Muscle of leg (tissue), 16 donors: ENCODE measurements at places on chromosomes 11 and 22. TPM values are rescaled to one million over a fixed set of nuclear protein-coding genes. Genes with fewer than 3 reads are reported as not detected.

Gene OR52E8
- not detected for total RNA-seq

Gene ACRV1
- not detected for total RNA-seq

Gene SMTNL1
- 143 TPM for total RNA-seq

Gene IFT27
- 23.3 TPM for total RNA-seq

Gene CRYBA4
- not detected for total RNA-seq

Gene TRIM66
- 3.8 TPM for total RNA-seq

Gene CEND1
- 0.04 TPM for total RNA-seq

Gene NRXN2
- 11.8 TPM for total RNA-seq

Gene BLID
- total RNA-seq: 1.2 TPM

Gene TUB
- total RNA-seq: 16.7 TPM

Gene GAL
- 0.40 TPM for total RNA-seq

Gene FIBIN
- total RNA-seq: 48.0 TPM

- H3K4me1 ChIP-seq: no peaks in the 10 kb centered on the region
- no peak overlapping the region for H3K27ac ChIP-seq
- H3K4me3 ChIP-seq: no peak overlapping the region
- H3K27me3 ChIP-seq: no peaks in the 10 kb centered on the region
- no peaks in the 10 kb centered on the region for H3K36me3 ChIP-seq
- DNase-seq: no peak
These were observed 108.5 kb downstream of the PHF21B start for GRCh38 chr22:44901301-44901700.

GRCh38 chr11:35174666-35175065 lies 35.7 kb downstream of the CD44 start:
- H3K27me3 ChIP-seq: no peaks in the 10 kb centered on the region
- DNase-seq: no peak
- H3K4me3 ChIP-seq: no peak overlapping the region
- peaks cover 32% of the 10 kb centered on the region for H3K36me3 ChIP-seq

GRCh38 chr11:125123947-125124617 lies 12.7 kb upstream of the TMEM218 start:
- peak overlapping the region; percentile 14 for H3K4me3 ChIP-seq
- no peak overlapping the region for H3K27ac ChIP-seq
- H3K4me1 ChIP-seq: peaks cover 7% of the 10 kb centered on the region

DNA sequence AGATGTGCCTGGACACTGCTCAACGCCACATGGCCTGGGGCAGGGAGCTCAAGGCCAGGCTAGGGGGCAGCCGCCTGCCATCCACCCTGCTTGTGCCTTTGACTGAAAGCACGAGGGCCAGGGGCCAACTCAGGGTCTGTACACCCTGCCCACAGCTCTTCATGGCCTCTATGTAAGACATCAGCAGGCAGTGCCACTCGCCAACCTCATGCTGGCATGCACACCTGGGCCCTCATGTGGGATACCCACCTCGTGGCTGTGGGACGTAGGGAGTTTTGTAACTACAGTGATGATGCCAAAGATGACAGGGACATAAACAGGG lies 25.6 kb downstream of the TBX1 start:
- H3K27me3 ChIP-seq: peaks cover 5% of the 10 kb centered on the region
- no peaks in the 10 kb centered on the region for H3K36me3 ChIP-seq
- no peak for DNase-seq
- H3K4me1 ChIP-seq: no peaks in the 10 kb centered on the region
- no peak overlapping the region for H3K27ac ChIP-seq

- no peak for DNase-seq
- no peaks in the 10 kb centered on the region for H3K4me1 ChIP-seq
- H3K4me3 ChIP-seq: no peak overlapping the region
- no peaks in the 10 kb centered on the region for H3K36me3 ChIP-seq
- H3K27ac ChIP-seq: no peak overlapping the region
- H3K27me3 ChIP-seq: no peaks in the 10 kb centered on the region
These were observed 771.5 kb downstream of the DLG2 start for GRCh38 chr11:84855508-84856245.

DNA sequence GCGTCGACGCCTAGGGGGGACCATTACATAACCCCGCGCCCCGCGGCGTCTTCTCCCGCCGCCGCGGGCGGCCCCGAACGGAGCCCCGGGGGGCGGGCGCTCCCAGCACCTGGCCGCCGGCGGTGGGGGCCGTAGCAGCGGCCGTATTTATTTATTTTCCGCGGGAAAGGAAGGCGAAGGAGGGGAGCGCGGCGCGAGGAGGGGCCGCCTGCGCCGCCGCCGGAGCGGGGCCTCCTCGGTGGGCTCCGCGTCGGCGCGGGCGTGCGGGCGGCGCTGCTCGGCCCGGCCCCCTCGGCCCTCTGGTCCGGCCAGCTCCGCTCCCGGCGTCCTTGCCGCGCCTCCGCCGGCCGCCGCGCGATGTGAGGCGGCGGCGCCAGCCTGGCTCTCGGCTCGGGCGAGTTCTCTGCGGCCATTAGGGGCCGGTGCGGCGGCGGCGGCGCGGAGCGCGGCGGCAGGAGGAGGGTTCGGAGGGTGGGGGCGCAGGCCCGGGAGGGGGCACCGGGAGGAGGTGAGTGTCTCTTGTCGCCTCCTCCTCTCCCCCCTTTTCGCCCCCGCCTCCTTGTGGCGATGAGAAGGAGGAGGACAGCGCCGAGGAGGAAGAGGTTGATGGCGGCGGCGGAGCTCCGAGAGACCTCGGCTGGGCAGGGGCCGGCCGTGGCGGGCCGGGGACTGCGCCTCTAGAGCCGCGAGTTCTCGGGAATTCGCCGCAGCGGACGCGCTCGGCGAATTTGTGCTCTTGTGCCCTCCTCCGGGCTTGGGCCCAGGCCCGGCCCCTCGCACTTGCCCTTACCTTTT lies at the start of gene EP300:
Gene EP300, plus strand, starts transcription at position 570 of the 795 bp plus-strand sequence. CDS start 413 bp downstream, outside the sequence.
- no peaks in the 10 kb centered on the region for H3K36me3 ChIP-seq
- H3K4me1 ChIP-seq: peaks cover 6% of the 10 kb centered on the region
- peak within 1 kb of the TSS; percentile 94 for H3K4me3 ChIP-seq

- H3K27ac ChIP-seq: no peak overlapping the region
- DNase-seq: no peak
- H3K4me1 ChIP-seq: no peaks in the 10 kb centered on the region
- H3K36me3 ChIP-seq: no peaks in the 10 kb centered on the region
- no peak overlapping the region for H3K4me3 ChIP-seq
These were observed 27.0 kb downstream of the TESMIN start for GRCh38 chr11:68724293-68724692.

DNA sequence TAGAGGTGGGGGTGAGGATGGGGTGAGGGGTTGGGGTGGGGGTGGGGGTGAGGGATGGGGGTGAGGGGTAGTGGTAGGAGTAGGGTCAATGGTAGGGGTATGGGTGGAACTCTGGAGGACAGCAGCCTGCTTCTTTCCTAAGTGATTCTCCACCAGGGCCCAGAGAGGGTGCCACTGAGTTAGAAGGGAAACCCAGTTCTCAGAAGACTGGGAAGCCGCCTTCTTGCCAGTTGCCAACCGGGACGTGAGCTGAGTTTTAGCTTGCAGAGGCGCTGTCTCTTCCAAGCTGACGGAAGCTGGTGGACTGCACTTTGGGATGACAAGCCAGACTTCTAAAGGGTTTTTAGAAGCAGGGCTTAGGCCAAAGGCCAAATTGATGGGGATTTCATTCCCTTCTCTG lies 104.4 kb downstream of the NAT10 start:
- H3K27me3 ChIP-seq: no peaks in the 10 kb centered on the region
- no peak for DNase-seq
- H3K36me3 ChIP-seq: no peaks in the 10 kb centered on the region
- peaks cover 16% of the 10 kb centered on the region for H3K4me1 ChIP-seq
- no peak overlapping the region for H3K27ac ChIP-seq
- H3K4me3 ChIP-seq: no peak overlapping the region

DNA sequence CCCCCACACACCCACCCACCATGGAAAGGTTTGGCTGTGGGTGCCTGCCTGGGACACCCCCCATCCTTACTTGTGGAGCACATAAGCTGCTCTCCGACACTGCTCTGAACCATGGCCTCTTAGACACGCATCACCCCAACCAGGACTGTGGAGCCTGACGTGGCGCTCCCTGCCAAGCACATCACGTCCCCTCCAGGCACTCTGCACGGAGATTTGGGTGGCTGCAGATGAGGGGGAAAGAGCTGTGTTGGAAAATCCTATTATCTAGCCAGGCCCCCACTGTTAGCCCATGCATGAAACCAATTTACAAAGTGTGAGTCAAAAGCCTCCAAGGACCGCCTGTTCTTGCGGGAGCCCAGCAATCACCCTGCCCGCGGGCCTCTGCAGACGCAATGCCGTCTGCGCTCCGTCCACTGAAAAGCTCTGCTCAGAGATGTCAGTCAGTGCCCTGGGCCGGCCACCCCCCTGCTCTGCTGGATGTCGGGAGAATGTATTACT lies 163.4 kb upstream of the NECTIN1 start:
- peaks cover 21% of the 10 kb centered on the region for H3K27me3 ChIP-seq
- H3K4me3 ChIP-seq: no peak overlapping the region
- DNase-seq: no peak
- H3K36me3 ChIP-seq: no peaks in the 10 kb centered on the region
- peaks cover 20% of the 10 kb centered on the region for H3K4me1 ChIP-seq
- no peak overlapping the region for H3K27ac ChIP-seq

GRCh38 chr11:103849366-103849765 lies 187.1 kb upstream of the DDI1 start:
- DNase-seq: peak; percentile 48
- no peaks in the 10 kb centered on the region for H3K36me3 ChIP-seq
- H3K27ac ChIP-seq: peak overlapping the region; percentile 15
- no peak overlapping the region for H3K4me3 ChIP-seq
- no peaks in the 10 kb centered on the region for H3K27me3 ChIP-seq
- H3K4me1 ChIP-seq: peaks cover 6% of the 10 kb centered on the region

DNA sequence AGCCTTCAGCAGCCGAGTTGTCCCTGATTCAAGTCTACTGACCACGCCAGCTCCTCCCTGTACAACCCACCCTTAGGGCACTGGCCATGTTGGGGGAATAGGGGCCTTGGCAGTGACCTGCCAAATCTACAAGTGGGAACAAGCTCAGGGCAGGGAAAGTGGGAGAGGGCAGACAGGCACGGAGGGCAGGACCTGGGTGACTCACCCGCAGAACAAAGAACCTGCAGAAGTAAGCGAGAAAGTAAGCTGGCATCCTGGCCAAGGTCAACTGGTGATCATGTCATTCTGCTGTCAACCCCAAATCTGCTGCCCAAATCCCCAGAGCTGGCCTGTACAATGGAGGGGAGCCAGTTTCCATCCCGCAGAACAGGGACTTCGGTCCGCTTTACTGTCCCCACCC lies 7.9 kb upstream of the SCGB1A1 start:
- DNase-seq: no peak
- peaks cover 18% of the 10 kb centered on the region for H3K4me1 ChIP-seq
- no peaks in the 10 kb centered on the region for H3K27me3 ChIP-seq
- H3K36me3 ChIP-seq: no peaks in the 10 kb centered on the region

- no peak overlapping the region for H3K4me3 ChIP-seq
- no peak overlapping the region for H3K27ac ChIP-seq
- peaks cover 4% of the 10 kb centered on the region for H3K4me1 ChIP-seq
These were observed 17.9 kb downstream of the TUB start for GRCh38 chr11:8098879-8099278.

DNA sequence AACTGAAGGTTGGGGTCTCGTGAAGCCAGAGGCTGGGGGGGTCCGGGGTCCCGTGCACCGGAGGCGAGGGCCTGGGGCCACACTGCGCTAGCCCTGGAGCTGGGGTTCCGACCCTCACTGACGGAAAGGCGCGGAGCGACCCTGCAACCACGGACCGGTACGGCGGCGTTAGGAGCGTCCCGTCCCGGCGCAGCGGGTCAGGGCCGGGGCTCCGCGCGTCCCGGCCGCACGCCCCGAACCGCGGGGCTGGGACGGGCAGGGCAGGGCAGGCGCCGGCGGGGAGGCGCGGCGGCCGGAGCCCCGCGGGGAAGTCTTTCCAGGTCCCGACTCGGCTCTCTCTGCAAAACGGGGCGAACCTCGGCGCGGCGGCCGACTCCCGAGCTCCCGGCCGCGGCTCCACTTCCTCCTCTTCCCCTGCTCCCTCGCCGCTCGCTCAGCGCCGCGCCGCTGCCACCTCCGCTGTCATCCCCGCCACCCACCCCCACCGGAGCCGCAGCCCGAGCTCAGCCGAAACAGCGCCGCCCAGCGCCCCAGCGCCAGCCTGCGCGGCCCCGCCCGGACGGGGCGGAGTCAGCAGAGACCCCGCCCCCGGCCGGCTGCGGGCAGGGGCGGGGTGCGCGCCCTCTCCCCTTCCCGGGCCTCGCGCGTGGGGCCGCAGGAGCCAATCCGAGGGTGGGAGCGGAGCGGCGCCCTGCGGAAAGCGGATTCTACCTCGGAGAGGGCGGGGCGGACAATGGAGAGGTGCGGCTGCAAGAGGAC lies at the start of gene GDPD5:
Gene GDPD5, minus strand, starts transcription at position 509 of the 759 bp plus-strand sequence. CDS start 48,206 bp downstream, outside the sequence.
- H3K36me3 ChIP-seq: no peaks in the 10 kb centered on the region
- H3K4me1 ChIP-seq: peaks cover 35% of the 10 kb centered on the region
- peak; percentile 93 for DNase-seq
- peaks cover 23% of the 10 kb centered on the region for H3K27me3 ChIP-seq
- H3K4me3 ChIP-seq: peak within 1 kb of the TSS; percentile 59
- H3K27ac ChIP-seq: no peak within 1 kb of the TSS

DNA sequence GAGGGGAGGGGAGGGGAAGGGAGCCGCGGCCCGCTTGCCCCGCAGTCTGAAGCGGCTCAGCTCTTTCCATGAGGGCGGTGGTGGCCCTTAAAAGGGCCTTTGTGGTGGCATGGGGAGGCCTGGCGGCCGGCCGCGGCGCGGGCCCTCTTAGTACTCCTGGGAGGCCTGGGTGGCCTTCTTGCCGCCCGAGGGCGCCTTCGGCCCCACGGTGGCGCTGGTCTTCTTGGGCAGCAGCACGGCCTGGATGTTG lies 6.9 kb downstream of the DPAGT1 start:
- H3K27me3 ChIP-seq: no peaks in the 10 kb centered on the region
- peak overlapping the region; percentile 93 for H3K27ac ChIP-seq
- H3K36me3 ChIP-seq: peaks cover 47% of the 10 kb centered on the region
- peaks cover 27% of the 10 kb centered on the region for H3K4me1 ChIP-seq
- H3K4me3 ChIP-seq: peak overlapping the region; percentile 81

DNA sequence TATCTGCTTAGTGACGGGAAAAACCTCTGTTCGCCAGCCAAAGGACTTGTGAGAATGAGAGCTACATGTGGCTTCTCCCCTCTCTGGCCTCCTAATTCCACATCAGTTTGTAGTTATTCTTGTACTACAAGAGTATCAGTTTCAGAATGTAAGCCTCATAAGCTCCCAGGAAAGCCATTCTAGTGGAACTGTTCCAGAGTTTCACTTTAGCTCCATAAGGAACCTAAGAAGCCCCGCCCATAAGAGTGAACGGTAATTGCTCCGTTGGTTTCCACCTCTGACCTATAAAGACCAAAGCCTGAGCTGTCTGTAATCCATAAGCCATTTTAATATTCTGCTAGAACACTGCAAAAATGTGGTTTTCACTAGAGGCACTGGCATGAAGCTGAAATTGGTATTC lies 53.0 kb downstream of the SIK3 start:
- H3K4me1 ChIP-seq: peaks cover 10% of the 10 kb centered on the region
- no peaks in the 10 kb centered on the region for H3K27me3 ChIP-seq
- peak overlapping the region; percentile 75 for H3K27ac ChIP-seq
- peak; percentile 82 for DNase-seq
- no peaks in the 10 kb centered on the region for H3K36me3 ChIP-seq
- H3K4me3 ChIP-seq: no peak overlapping the region

- H3K27me3 ChIP-seq: peaks cover 21% of the 10 kb centered on the region
- H3K27ac ChIP-seq: no peak overlapping the region
- no peak overlapping the region for H3K4me3 ChIP-seq
- H3K4me1 ChIP-seq: peaks cover 8% of the 10 kb centered on the region
These were observed 10.3 kb downstream of the MRGPRG start for GRCh38 chr11:3208272-3208671.

- H3K27me3 ChIP-seq: no peaks in the 10 kb centered on the region
- H3K4me1 ChIP-seq: peaks cover 23% of the 10 kb centered on the region
- no peak overlapping the region for H3K27ac ChIP-seq
- DNase-seq: no peak
- H3K4me3 ChIP-seq: no peak overlapping the region
These were observed 72.3 kb upstream of the GRK3 start for GRCh38 chr22:25492162-25492561.

GRCh38 chr11:81869351-81870065 lies 864.2 kb downstream of the FAM181B start:
- DNase-seq: no peak
- H3K4me1 ChIP-seq: no peaks in the 10 kb centered on the region
- H3K27ac ChIP-seq: no peak overlapping the region
- no peaks in the 10 kb centered on the region for H3K27me3 ChIP-seq
